T-helper 2 cell treated with Interferon-gamma antibody and Interleukin-4, amounts not matched to agents 5 μg/mL and 100 μg/mL, for 36 hours (primary cell): ENCODE measurements at places on chromosomes 1 and 21.
A peak's percentile ranks its signal among the peaks of the same experiment; 100 is the strongest.

GRCh38 chr1:187577610-187578009 is 748.9 kb downstream of the PLA2G4A start:
- no peak for DNase-seq

DNA sequence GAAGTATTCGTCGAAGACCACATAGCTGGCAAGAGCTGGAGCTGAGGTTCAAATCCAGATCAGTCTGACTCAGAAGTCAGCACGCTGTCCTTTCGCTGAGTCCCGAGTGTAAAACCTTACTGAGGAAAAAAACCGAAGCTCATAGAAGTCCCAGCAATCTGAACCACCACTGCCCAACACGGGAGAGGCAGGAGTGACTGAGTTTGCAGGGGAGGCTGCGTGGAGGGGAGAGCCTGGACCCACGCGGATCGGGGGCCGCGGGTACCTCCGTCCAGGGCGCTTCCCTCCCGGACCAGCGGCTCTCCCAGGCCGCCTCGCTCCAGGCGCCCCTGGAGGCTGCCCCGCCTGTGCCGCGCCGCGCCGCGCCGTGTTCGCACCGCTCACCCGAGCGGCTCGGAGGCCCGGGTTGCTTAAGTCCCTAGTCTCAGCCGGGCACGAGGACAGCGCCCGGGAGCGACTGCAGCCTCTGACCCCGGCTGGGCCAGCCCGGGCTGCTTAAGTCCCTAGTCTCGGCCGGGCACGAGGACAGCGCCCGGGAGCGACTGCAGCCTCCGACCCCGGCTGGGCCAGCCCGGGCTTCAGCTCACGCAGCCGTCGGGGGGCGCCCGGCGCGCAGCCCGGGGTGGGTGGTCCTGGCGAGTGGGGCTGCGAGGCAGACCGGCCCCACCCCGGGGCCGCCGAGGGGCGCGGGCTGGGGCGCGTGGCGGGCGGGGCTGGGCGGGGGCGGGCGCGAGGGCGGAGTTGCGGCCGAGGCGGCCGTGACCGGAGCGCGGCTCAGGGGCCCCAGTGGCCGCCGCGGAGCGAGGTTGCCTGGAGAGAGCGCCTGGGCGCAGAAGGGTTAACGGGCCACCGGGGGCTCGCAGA is at the start of gene ADAMTSL4:
Gene ADAMTSL4, plus strand, starts transcription at position 777 of the 864 bp plus-strand sequence. CDS start 2,881 bp downstream, outside the sequence.
- no peak for DNase-seq

GRCh38 chr1:232962761-232963745 is 12.6 kb downstream of the NTPCR start:
- no peak for DNase-seq

DNA sequence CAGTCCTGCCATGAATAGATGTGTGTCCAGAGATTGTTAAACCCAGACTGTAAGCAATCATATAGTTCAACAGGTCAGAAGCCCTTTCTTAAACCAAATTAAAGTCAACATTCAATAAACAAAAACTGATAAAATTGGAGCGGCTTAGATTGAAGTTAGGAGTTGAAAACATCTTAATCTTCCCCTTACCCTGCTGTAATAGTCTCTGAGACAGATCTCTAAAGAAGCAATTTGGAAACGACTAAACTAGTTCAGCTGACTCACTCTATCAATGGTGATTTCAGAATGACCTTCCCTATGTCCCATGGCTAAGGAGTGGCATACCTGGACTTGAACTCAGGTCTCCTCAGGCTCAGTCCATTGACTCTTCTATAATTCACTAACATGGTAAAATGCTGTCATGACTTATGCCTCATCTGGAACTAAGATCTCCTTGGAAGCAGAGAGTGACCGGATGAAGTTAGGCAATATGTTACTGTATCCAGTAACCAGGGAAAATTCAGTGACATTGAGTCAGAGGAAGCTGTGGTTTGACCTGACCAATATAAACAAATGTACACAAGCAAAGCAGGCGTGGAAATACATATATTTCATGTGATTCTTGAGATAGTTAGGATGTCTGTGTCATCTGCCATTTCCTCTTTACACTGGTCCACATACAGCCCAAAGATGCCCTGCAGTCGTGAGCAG is 30.1 kb downstream of the SGIP1 start:
- no peak for DNase-seq

DNA sequence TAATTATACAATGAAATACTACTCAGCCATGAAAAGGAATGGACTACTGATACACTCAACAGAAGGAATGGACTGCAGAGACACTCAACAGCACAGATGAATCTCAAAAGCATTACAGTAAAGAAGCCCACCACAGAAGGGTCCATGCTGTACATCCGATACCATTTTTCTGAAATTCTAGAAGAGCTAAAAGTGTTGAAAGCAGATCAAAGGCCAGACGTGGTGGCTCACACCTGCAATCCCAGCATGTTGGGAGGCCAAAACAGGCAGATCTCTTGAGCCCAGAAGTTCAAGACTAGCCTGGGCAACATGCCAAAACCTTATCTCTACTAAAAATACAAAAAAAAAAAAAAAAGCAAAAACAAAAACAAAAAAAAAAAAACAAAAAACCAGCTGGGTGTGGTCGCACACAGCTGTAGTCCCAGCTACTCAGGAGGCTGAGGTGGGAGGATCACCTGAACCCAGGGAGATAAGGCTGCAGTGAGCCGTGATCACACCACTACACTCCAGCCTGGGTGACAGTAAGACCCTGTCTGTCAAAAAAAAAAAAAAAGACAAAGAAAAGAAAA is 15.5 kb downstream of the PPP1R15B start:
- no peak for DNase-seq

GRCh38 chr1:225366552-225366951 is 61.3 kb downstream of the LBR start:
- no peak for DNase-seq

GRCh38 chr1:166432655-166433054 is 265.9 kb upstream of the FAM78B start:
- DNase-seq, result no peak

DNA sequence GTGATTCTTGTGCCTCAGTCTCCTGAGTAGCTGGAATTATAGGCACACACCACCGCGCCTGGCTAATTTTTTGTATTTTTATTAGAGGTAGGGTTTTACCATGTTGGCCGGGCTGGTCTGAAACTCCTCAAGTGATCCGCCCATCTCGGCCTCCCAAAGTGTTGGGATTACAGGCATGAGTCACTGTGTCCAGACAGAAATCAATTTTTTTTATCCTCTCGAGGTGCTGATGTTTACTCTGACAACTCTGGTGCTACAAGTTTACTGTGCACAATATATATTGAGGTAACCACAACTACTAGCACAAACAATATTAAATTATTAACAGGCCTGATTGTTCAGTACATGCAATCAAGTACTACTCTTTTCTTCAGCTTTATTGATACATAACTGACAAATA is 39.7 kb downstream of the F13B start:
- DNase-seq, result no peak

- no peak for DNase-seq
These were observed 37.8 kb downstream of the MIS18A start for GRCh38 chr21:32240851-32241687.

DNA sequence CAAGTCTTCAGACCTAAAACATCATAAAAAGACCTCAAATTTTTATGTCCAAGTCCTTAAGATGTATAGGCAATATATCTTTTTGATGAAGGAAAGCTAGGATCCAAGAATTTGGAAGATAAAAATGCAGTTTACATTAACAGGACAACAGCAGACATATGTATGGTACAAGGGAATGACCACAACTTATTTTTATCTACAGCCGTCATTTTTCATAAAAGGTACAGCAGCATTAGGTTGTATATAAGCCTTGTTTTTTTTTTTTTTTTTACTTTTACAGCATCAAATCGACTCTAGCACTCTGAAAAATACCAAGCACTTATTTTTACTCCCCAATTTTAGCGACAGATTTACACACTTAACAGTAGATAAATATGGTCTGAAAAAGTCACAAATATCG is 1.3 kb downstream of the SRSF10 start:
- DNase-seq, result no peak

GRCh38 chr1:228783418-228784040 is 48.2 kb downstream of the RHOU start:
- DNase-seq, result no peak

GRCh38 chr1:206117151-206117948 is at the start of gene AVPR1B:
AVPR1B (minus strand) TSS chr1:206117388; CDS start chr1:206116890, 498 bp downstream.
- DNase-seq, result no peak

GRCh38 chr1:179706339-179706941 is 36.7 kb upstream of the FAM163A start:
- peak; percentile 36 for DNase-seq

- no peak for DNase-seq
These were observed 277.6 kb upstream of the NCAM2 start for GRCh38 chr21:20720623-20721022.

- no peak for DNase-seq
These were observed 170.1 kb downstream of the DHRS3 start for GRCh38 chr1:12447849-12448312.

- no peak for DNase-seq
These were observed 80.1 kb downstream of the TTLL7 start for GRCh38 chr1:83918688-83919285.

DNA sequence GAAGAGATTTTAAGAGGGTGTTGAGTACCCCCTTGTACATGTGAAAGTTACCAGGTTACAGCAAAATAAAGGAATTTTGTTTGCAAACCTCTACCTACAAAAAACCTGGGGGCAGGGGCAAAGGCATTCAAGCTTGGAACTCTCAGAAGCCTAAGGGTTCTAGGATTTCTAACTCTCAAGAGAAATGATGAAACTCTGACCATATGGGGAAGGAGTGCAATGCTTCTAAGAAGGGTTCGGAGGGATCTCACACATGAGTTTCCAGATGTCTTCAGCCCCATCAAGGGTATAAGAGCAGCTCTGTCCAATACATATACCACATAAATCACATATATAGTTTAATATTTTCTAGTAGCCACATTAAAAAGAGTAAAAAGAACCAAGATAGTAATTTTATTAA is 7.3 kb upstream of the FCGR2A start:
- no peak for DNase-seq

- no peak for DNase-seq
These were observed 36.9 kb downstream of the CDK18 start for GRCh38 chr1:205541161-205541886.

GRCh38 chr1:211551638-211552460 is 27.1 kb downstream of the SLC30A1 start:
- DNase-seq, result no peak

DNA sequence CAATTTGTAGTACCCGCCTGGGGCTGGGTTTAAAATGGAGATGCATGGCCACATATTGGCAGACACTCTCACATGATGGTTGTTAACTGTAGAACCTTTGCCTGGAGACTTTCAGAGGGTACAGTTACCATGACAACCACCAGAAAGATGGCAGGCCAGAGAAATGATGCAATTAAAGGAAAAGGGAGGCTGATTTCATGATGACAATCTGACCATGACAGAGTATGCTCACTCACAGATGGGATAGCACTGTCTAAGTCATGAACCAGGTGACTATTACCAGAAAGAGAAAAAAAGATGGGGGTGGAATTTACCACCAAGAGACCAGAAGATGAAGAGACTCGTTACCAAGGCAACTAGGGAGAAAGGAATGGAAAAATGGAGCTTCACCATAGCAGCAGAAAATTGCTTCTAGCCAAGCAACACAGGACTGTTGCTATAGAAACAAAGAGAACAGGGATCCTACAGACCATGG is 3.5 kb upstream of the TRIT1 start:
- DNase-seq, result no peak

DNA sequence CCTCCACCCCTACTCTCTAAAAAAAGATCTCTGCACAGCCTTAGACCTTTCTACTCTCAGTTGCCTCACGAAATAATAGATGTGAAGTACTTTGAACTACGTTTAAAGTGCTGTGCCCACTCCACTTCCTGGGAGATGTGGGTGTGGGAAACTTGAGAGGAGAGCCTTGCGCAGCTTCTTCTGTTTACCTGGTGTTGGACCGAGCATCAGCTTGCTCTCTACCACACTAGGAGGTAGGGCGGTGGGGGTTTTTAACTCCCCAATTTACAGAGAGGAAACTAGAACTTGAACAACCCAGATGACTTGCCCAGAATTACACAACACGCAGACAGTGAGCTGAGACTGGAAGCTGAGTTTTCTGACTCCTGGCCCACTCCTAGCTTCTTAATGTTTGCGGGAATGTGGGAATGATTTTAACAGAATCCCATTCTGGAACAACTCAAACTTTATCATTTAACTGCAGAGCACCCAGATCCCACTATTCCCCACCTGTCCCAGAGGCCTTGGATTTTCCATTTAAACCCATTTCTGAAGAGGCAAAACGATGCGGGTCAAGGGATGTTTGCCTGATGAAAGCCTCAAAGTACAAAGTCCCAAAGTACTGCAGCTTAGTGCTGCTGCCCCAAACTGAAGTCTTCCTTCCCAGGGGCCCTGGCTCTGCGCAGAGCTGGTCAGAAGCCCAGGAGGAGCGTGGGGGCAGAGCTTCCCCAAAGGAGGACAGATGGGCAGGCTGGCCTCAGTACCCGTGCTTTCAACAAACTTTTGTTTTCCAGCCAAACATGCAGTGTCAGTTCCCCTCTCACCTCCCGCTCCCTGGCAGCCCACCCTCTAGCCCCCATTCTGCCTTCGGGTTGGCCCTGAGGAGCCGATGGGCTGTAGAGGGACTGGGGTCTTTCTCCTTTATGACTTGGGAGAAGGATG is 19.0 kb downstream of the BTG2 start:
- peak; percentile 37 for DNase-seq

DNA sequence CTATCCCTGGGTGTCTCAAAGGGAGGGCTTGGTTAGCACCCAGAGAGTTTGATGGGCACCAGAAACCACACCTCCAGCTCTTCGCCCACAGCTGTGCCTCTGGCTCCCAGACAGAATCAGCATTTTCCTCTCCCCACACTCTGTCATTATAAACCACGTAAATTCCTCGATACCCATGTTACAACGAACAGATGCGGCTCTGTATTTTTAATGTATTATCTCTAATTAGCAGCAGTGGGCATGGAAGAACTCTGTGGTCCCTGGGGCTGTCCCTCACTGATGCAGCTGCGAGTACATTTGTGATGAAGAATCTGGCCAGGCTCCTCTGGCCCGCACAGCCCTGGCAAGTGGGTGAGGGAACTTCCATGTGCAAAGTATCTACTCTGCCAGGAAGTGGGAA is 10.8 kb downstream of the HMGB4 start:
- no peak for DNase-seq

DNA sequence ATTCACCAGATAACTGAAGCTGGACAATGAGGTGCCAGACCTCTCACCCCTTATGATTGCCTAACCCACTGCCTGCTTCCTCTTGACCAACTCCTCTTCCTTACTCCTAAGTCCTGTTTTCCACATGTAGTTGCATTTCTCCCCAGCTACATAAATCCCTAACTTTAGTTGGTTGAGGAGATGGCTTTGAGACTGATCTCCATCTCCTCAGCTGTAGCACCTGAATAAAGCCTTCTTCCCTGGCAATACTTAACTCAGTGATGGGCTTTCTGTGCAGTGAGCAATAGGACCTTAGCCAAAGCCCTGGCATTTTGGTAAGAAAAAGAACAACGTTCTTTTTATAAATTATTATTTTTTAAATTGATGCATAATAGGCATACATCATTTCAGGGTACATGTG is 691.1 kb downstream of the MATN1 start:
- no peak for DNase-seq

GRCh38 chr1:59815892-59816291 is 1.1 kb downstream of the HOOK1 start:
- DNase-seq, result no peak
